T47D (cell line): ENCODE measurements at places on chromosomes 6 and 20.

DNA sequence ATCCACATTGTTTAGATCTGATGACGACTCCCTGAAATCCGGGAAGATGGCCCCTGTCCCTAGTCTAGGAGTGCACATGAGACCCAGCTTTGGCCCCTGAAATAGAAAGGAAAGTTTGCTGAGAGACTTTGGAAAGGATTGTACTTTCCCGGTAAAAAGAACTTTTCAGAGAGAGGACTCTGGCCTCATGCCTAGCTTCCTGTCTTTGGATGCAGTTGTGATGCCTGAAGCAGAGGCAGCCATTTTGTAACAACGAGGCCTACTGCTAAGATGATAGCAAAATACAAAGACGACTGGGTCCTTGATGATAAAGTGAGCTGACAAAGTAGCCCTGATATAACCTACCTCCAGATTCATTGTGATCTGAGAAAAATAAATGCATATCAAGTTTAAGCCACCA is 6.9 kb downstream of the CPNE5 start:
- no peak for DNase-seq

DNA sequence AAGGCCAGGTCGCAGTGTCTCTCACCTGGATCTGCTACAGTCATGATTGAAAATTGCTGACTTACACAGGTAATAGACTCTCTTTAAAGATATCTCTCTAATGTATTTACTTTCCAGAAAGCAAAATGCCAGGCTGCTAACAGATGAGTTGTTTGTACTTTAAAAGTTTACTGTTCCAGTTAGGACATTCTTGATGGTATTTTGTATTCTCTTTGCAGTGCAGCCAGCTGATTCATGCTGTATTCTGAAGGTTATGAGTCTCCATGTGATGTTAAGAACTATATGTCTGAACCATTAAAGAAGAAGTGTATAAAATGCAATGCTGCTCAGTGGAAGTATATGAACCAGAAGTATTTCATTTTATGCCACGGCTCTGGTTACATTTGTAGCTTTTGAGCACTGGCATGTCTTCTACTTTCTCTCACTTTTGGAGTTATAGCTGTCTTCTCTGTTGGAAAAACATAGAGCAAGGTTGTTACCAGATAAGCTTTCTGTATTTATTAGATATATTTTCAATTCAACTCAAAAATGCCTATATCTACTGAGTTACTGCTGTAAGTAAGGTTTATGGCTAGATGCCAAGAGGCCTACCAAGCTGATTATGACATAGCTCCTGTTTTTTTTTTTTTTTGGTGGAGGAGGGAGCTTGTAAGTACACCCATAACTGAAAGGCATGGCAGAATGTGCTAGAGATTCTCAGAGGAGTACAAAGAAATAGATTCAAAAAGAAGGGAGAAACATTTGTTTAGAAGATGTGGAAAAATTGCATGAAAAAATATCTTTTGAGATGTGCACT is 130.5 kb upstream of the MAN1A1 start:
- DNase-seq, result no peak

DNA sequence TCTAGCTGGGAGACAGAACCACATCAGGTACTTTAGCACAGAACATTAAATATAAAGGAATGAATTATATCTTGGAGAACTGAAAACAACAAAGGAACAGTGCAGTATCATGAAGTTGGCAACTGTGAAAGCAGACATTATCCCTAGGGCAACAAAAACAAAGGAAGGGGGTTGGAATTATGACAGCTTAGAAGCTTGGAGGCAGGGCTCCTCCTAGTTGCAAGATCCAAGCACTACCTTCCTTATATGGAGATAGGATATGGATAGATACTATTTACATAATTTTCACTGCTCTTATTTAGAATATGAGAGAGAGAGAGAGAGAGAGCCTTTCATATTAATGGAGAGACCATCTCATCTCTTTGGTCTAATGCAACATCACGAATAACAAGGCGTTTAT is 27.0 kb downstream of the TMEM14A start:
- DNase-seq, result peak; percentile 46

DNA sequence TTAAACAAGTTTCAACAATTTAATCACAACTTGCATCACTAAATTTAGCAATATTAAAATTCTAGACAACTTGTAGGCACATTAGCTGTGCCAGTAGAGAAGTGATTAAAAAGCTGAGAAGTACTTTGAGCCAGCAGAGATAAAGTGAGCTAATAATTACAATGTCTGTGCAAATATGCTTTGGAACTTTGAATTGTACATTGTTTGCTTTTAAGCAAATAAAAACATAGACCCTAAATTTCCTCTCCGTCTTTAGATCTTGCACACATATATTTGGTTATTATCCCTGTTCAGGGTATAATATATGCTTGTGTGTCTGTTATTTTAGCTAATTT is 44.2 kb upstream of the DEFB112 start:
- no peak for DNase-seq

DNA sequence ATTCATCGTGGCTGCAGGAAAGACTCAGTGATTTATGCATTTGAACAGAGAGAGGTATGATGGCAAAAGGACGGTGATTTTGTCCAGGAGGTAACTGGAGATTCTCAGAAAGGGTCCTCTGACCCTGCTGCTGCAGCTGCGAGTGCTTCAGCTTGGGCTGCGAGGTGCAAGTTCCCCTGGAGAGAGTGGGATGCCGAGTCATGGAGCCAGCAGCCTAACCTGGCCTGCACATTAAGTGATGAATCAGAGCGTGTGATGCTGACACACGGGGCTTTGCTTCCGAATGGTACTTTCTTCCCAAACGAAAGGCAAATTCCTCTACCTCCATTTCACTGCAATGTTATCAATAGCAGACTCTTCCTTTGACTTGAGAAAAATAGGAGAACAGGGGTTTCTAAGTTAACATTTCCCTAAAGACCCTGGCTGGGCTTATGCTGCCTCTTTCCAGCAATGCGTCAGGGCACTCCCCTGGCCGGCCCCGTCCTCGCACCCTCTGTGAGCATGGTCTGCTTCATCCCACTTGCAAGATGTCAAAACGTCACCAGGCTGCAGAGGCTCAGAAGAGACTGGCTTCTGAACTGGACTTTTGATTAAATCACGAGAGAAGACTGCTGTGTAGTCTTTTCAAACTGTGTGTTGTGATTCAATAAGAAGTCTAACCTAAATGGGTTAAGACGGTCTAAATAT is 628.0 kb upstream of the AGPAT4 start:
- DNase-seq, result no peak

GRCh38 chr6:144711661-144712060 is 426.5 kb downstream of the UTRN start:
- DNase-seq, result no peak

GRCh38 chr20:2156666-2157624 is 55.3 kb downstream of the STK35 start:
- no peak for DNase-seq

- no peak for DNase-seq
Measured at GRCh38 chr6:165508321-165508869, 154.6 kb downstream of the PDE10A start.

- DNase-seq, result no peak
Measured at GRCh38 chr6:42135161-42135560, 7.3 kb downstream of the C6orf132 start.

DNA sequence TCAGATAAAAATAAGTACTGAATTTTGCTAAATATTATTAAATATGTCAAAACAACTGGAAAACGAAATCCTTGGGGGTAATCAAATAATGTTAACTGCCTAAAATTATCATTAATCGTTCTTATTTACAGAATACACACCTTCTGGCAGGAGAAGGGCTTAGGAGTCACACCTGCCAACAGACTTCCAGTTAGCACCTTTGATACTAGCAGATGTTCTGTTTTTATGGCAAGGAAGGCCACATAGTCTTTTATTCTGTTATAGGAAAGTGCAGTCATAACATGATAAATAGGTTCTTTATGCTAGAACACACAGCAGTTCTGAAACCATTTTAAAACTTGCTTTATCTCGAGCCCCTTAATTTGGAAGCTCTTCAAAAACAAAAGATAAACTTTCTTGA is 464.1 kb downstream of the UTRN start:
- DNase-seq, result no peak

DNA sequence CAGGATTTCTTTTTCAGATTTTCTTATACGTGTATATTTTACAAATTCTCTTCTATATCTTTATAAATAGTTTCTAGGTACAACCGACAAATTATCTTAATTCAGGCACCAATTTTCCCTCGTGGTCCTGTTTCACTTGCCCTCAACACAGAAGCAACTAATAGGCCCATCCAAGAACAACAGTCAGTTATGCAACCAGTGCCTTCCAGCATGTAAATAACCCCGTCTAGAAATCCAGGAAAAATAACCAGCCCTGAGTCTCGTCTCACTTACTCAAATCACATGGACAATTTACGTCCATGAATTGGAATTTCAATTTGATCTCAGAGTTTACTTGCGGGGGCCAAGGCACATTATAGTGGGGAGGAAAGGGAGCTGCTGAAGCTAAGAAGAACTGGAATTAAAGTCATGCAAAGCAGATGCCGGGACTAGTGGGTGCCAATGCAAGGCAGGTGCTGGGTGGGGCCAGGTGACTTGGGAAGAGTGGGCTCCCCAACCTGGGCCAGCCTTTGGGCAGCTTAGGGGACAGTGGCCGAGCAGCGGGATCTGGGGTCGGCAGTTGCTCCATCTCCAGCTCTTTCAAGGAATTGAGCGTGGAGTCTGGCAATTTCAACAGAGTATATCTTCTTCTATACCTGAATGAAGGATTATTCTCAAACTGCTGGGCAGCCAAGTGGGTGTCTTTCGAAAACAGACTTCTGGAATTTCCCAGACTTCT is 121.7 kb downstream of the EDN3 start:
- no peak for DNase-seq

- DNase-seq, result no peak
Measured at GRCh38 chr6:38137608-38138265, 318.2 kb downstream of the ZFAND3 start.

- DNase-seq, result no peak
Measured at GRCh38 chr6:130200020-130200419, 22.7 kb downstream of the SAMD3 start.

DNA sequence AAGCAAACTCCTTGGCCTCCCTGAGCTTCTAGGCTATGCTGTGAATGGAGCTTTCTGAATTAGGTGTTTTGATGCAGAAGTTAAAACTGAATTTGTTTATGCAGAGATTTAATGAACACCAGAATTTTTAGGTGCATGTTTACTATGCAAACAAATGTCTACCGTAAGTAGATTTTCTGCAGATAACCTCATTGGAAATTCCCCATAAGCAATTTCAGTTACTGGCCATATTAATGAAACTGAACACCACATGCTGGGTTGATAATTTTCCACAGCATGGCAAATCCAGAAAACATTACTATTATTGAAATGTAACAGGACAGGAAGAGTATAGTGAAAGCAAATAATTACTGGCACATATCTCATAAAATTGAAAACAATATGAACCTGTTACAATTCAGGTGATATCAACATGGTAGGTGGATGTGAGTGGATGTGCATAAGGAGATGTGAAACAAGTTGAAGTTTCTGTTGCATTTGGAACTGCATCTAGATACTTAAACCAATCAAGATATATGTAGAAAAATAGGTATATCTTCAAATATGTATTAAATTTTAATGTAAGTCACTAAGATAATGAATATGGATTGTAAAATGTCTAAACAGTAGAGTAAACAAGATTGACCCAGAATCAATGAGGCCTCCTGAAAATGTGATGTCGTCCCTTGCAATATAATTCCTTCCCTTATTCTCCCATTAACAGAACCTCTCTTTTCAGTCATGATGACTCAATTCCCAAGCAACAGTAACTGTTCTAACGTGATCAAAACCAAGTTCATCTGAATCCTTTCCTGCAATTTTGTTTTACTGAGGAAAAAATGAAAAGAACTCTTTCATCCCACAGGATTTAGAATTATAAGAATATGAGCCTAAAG is 11.0 kb downstream of the PTCHD4 start:
- DNase-seq, result no peak

GRCh38 chr6:37916675-37917074 is 97.1 kb downstream of the ZFAND3 start:
- no peak for DNase-seq

DNA sequence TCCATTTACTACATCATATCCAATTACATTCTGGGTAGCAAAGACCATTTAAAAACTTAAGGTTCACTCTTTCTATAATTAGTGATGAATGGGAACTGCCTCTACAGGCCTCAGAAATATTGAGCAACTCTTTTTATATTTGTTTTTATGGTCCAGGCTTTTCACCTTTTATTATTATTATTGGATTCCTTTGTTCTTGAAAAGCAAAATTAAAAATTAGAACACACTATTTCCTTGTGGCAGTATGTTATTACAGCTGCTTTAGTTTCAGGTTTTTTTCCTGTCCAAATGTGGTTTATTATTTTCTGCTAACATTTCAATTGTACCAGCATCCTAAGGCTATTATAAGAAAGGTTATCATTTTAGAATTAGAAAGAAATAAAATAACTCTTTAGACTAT is 150.1 kb downstream of the FARS2 start:
- DNase-seq, result no peak

DNA sequence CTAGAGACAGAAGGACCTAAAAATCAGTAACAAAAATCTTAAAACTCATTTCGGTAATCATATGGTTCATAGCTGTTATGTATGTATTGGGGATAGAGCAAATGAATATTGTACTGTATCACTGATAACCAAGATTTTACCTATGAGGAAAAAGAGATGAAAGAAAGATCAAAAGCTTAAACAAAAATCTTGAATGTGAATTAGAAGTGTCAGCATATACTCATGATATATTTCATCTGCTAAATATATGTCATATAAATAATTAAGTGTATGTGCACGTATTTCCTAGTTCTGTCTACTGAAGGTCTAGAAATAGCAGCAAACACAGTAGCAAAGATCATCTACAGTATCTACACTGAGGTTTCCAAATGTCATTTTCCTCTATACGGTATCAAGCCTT is 299.8 kb downstream of the BTBD9 start:
- no peak for DNase-seq

- DNase-seq, result no peak
Measured at GRCh38 chr6:111129013-111129412, 41.7 kb downstream of the SLC16A10 start.

GRCh38 chr6:169921853-169922824 is 170.7 kb downstream of the ERMARD start:
- DNase-seq, result no peak

DNA sequence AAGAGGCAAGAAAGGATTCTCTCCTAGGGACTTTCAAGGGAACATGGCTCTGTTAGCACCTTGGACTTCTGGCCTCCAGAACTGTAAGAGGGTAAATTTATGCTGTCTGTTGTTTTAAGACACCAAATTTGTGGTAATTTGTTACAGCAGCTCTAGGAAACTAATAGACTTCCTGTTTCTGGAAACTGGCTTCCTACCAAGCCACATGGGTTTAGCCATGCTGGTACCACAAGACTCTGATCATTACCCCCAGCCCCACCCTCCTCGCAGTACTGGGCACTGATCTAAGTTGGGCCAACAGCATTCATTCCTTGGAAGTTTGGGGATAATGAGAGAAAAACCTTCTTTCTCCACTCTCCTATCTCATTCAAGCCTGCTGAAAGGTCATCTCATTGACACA is 109.5 kb upstream of the SMLR1 start:
- DNase-seq, result no peak

- no peak for DNase-seq
Measured at GRCh38 chr6:99330159-99330558, 19.3 kb downstream of the FAXC start.
